ENCODE measurements at places on chromosomes 16 and 17.

DNA sequence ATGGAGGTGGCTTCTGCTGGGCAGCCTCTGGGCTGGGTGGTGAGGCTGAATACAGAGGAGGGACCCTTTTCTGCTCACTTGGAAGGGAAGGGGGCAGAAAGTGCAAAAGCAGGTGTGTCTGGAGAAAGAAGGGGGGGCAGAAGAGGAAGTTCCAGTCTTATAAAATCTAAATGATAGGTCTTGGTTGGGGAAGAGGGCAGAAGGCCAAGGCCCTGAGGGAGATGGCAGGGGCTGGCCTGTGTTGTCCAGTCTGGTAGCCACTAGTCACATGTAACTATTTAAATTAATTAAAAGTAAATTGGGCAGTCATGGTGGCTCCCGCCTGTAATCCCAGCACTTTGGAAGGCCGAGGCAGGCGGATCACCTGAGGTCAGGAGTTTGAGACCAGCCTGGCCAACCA is 2.5 kb upstream of the CAMKK1 start:
- no peak for DNase-seq

DNA sequence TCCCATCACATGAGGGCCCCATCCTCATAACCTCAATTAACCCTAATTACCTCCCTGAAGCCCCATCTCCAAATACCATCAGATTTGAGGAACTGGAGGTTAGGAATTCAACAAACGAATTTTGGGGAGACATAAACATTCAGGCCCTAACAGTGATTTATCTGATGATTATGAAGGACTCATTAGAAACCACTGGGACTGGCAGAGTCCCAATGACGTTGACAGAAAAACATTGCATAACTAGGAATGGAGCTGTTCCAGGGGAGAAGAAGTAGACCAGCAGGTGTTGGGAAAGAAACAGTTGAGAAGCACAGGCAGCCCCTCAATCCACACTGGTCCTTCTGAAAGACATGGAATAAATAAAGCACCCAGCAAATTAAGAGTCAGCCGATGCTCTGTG is 282.0 kb downstream of the MAP2K4 start:
- DNase-seq = no peak

- peak; percentile 11 for DNase-seq
Observed at GRCh38 chr16:12178251-12178990, 201.9 kb downstream of the SNX29 start.

DNA sequence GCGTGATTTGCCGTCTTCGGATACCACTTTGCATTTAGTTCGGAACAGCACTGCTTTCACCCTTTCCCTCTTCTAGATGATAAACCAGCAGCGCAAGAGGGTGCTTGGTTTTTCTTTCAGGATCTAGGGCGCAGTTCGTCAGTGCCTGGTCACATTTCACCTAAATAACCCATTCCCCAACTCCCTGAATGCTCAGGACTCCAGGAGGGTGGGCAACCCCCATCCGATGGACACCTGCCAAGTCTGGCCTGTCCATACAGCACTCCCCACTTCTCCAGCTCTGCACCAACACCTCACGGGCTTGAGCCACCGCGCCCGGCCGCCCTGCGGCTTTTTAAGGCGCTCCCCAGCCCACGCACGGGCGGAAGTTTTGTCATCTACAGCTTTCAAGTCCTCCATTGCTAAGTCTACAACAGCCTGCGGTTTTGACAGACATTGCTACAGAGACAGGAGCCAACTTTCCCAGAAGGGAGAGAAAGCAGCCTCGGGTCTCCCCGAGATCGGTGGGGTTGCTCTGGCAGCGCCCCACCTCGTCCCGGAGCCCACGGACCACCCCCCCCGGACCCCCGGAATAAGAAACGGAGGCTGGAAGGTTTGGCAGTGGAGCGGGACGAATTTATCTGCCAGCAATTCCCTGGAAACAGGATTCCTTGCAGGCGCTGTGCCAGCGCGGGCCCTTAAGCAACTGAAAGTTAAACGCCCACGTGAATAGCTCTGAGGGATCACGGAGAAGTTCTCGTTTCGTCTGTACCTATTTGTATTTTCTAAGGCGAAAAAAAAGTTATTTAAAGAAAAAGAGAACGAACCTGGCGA is 38.6 kb upstream of the SLFN13 start:
- DNase-seq = peak; percentile 62

- peak; percentile 94 for DNase-seq
Observed at GRCh38 chr17:60535382-60536279, 9.6 kb upstream of the APPBP2 start.

GRCh38 chr16:84513123-84513522 is 8.7 kb upstream of the MEAK7 start:
- DNase-seq = peak; percentile 90

DNA sequence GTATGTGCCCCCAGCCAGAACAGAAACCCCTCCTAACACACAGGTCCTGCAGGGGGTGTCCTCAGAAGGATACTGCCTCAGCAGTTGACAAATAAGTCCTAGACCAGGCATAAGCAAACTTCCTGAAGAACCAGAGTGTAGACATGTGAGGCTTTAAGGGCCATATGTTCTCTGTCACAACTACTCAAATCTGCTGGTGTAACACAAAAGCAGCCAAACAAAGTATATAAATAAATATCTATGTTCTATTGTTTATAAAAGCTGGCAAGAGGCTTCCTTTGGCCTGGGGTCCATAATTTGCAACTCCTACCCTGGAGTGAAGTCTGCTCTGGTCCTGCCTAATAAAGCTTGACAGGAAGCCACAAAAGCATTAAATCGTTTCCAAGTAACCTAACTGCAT is 9.9 kb downstream of the FAM83G start:
- peak; percentile 30 for DNase-seq

DNA sequence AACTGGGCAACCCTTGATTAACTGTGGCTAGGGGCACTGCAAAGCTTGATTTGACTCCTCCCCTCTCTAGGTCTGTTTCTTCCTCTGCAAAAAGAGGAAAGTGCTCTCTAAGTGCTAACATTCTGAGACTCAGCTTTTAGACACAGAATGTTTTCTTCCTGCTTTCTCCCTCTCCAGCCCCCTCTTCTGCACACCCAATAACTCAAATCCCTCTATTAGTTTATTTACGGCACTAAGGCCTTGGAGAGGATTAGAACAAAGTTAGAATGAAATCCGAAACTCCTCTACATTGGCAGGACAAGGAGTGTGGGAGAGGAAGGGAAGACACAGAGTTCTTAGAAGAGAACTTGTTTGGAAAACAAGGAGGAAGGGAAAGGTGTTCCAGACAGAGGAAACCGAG is 3.3 kb upstream of the SBK1 start:
- DNase-seq = no peak

DNA sequence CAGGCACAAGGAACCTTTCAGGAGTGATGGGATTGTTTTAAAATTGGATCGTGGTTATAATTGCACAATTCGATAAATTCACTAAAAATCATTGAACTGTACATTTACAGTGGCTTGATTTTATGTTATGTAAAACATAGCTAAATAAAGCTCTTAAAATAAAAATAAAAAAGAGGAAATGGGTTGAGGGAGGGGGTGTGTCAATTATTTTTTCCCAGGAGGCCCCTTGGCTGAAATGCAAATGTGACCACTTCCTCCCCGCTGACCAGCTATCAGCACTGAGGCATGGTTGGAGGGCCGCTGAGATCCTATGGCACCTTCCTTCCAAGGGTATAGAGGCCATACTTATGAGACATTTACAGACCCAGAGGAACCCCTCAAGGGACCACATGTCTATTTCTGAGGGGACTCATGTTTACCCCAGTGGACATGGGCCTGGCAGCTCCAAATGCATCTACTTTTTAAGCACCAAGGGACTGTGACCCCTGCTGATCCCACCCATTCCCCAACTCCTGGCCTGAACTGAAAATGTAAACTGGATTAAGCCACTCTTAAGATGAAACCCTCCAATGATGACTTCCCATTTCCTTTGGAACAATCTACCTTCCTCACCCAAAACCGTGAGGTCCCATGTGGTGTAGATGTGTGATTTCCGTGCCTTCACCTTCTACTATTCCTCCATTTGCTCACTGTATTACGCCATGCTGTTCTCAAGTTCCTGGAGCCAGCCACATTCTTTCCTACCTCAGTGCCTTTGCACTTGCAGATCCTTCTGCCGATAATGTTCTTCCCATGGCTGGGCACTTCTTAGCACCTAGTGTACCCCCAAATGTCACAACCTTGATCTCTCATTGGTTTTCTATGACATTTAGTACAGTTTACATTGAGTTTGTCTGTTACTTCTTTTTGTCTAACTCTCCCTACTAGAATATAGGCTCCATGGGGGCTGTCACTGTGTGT is 2.8 kb upstream of the IL21R start:
- DNase-seq = no peak

GRCh38 chr16:54454616-54455015 is 168.0 kb upstream of the IRX3 start:
- DNase-seq = no peak

DNA sequence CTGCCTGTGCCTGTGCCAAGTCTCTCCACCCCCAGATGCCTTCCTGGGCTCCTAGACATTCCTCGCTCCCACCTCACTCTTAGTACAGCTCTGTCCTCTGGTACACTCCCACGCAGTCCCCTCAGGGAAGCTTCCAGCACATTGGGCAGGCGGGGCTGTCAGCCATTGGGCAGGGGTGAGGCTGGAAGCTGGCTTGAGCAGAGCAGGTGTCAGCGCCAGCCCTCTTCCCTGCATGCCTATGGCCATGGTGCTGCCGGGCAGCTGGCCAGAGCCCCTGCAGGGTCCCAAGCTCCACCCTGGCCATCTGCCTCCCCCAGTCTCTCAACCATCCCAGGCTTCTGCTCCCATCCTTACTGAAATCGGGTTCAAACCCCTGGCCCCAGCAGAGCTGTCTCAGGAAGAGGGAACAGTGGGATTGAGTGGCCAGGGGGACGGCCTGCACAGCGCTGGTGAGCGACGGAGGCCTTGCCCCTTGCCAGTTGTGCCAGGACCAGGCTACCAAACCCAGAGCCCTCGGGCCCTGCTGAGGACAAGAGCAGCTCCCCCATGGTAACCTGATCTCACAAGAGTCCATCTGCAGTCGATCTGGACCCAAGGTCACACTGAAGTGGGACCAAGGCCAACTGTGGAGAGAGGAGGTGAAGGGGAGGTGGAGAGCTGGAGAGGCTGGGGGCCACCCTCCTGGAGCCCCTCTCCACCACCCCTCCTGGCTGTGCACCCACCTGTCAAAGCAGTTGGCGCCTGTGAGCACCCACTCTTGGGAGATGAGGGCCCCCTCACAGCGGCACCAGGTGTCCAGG is 2.4 kb upstream of the B9D1 start:
- DNase-seq = no peak

- no peak for DNase-seq
Observed at GRCh38 chr17:72445055-72445991, 324.5 kb downstream of the SOX9 start.

DNA sequence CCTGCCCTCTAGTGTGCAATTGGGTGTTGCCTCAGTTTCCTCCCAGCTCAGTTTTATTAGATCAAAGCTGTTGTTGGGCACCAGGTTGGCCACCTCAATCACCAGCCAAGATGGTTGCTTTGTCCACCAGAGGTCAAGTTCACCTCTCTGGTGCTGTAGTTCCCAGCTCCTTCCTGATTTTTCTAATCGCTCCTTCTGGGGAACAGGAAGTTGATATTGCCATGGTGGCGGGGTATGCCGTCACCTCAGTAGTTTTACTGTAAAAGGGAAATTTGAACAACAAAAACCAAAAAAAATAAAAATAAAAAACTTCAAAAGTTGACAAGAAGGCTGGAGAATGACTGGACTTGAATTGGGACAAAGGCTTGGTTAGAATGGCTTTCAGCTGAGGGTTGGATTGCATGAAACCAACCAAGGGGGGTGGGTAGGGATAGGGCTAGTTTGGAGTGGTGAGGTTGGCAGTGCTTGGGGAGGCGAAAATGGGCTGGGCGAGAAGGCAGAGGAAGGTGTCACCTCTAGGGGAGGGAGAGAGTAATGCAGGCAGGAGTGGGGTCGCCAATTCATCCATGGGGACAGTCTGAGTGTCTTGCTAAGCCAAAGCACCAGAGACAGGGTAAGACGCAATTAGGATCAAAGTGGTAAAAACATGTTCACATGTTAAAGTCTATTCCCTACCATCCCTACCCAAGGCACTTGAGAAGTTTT is 6.2 kb downstream of the EFNB3 start:
- DNase-seq = no peak

- no peak for DNase-seq
Observed at GRCh38 chr17:49632201-49632600, 45.7 kb downstream of the SPOP start.

GRCh38 chr17:47087093-47087492 is 102.0 kb downstream of the CDC27 start:
- DNase-seq = no peak

DNA sequence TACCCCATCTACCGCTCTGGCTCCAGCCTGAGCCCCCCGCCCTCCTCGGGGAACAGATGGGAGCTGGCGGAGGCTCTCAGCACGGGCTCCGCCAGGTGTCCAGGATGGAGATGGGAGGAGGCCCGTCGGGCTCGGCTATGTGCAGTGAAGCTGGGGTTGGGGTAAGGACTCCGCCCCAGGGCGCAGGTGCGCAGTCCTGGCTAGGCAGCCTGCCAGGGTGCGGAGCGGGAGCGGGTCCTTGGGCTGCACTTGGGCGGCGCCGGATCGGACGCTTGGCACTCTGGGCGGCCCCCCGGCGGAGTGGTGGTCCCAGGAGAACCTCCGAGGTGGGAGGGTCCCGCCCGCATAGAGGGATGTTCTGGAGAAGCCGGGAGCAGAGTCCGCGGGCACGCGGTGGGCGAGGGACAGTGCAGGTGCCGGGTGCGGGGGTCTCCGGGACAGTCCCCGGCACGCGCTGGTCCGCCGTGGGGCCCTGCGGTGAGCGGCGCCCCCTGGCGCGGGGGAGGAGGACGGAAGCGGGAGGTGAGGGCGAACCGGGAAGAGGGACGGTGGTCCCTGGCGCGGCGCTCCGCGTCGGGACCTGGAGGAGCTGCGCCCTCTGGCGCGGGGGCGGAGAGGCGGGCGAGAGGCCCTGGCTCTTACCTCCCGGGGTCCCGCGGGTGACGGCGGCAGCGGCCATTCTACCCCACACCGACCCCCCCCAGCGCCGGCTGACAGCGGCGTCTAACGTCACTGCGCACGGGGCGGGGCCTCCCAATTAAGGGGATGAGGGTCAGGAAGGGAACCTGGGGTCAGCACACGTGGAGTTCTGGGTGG is at the start of gene CAMTA2:
Gene CAMTA2 (minus strand): TSS at position 725 of the 816 bp plus-strand sequence. CDS start 1,453 bp downstream, outside the sequence.
- peak; percentile 50 for DNase-seq

DNA sequence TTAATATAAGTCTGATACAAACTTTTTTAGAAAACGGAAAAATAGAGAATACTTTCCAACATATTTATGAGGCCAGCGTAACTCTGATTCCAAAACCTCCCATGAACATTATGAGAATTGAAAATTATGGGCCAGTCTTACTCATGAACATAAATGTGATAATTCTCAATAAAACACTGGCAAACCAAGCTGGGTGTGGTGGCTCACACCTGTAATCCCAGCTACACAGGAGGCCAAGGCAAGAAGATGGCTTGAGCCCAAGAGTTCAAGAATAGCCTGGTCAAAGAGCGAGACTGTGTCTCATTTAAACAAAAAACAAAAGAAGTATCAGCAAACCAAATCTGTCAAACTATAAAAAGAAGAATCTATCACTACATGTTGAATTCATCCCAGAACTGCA is 47.8 kb downstream of the CCDC57 start:
- no peak for DNase-seq

DNA sequence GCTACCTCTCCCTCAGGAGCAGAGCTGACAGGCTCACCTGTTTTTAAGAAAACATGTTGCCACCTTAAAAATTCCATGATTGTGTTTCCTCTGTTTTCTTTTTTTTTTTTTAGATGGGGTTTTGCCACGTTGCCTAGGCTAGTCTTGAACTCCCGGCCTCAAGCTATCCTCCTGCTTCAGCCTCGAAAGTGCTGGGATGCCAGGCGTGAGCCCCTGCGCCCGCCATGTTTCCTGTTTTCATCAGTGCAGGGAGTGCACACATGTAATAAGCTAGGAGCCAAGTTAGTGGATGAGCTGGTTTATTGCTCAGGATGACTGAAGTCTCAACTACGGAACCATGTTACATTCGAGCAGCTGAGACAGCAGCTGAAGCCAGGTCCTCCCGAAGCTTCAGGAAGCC is 13.6 kb downstream of the MRM3 start:
- no peak for DNase-seq
